ENCODE measurements at places on chromosomes 13 and 19.
A peak's percentile ranks its signal among the peaks of the same experiment; 100 is the strongest.

DNA sequence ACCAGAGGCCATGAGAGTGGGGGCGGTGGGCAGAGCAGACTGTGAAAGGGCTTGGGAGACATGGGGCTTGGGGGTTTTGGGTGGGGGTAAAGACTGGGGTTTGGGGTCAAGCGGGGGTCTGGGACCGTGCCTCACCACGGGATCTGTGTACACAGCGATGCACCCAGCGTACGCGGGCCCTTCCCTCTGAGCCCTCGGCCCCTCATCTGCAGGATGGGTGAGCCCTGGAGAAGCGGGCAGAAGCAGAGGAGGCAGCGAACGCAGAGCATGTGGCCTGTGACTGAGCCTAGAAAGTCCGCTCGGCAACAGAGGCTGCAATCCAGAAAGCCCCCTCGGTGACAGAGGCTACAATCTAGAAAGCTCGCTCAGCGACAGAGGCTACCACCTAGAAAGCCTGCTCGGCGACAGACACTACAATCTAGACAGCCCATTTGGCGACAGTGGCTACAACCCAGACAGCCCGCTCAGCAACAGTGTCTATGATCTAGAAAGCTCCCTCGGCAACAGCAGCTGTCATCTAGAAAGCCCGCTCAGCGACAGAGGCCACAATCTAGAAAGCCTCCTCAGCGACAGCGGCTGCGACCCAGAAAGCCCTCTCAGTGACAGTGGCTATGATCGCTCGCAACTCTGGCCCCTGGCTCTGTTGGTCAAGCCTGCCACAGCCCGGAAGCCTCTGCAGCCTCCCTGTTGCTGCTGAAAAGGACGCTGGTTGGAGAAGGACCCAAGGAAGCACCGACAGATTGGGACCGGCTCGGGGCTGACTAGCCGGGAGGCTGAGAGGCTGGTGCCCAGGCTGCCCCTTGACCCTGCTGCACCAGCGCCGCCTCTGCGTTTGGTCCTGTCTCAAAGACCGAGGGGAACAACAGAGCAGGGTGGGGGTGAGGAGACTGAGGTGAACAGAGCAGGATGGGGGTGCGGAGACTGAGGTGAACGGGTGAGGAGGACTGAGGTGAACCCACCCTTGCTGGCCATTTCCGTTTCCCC is 68.6 kb downstream of the SPACA7 start:
- DNase-seq: no peak

GRCh38 chr19:33395561-33396550 is 22.3 kb downstream of the CEBPG start:
- no peak for DNase-seq

DNA sequence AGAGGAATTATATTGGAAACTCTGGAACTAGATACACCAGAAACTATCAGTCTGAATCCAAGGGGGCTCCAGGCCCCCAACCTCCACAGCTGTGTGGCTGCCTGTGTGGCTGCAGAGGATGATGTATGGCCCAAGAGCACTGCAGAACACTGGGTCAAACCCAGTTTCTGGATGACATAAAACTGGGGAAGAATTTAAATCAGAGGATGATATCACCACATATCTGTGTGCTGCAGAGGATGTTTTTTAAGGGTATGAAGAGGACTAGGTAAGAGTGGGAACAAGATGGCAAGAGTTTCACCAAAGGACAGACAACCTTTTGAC is 226.4 kb downstream of the SUCLA2 start:
- no peak for DNase-seq

DNA sequence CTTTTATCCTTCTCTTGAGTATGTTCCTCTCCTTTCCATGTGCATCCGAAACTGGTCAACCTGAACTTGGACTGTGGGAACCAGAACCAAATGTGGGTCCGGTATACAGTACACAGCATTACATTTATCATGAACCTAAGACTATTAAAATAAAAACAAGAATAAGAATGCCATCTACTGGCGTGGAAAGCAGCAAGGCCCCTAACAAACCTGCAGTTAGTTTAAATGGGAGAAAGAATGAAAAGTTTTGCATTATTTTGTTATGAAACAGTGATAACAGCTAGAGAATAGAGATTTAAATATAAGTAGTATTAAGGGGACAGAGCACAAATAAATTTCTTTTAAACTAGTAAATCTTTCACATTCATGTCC is 159.5 kb downstream of the RBM26 start:
- peak; percentile 25 for DNase-seq

DNA sequence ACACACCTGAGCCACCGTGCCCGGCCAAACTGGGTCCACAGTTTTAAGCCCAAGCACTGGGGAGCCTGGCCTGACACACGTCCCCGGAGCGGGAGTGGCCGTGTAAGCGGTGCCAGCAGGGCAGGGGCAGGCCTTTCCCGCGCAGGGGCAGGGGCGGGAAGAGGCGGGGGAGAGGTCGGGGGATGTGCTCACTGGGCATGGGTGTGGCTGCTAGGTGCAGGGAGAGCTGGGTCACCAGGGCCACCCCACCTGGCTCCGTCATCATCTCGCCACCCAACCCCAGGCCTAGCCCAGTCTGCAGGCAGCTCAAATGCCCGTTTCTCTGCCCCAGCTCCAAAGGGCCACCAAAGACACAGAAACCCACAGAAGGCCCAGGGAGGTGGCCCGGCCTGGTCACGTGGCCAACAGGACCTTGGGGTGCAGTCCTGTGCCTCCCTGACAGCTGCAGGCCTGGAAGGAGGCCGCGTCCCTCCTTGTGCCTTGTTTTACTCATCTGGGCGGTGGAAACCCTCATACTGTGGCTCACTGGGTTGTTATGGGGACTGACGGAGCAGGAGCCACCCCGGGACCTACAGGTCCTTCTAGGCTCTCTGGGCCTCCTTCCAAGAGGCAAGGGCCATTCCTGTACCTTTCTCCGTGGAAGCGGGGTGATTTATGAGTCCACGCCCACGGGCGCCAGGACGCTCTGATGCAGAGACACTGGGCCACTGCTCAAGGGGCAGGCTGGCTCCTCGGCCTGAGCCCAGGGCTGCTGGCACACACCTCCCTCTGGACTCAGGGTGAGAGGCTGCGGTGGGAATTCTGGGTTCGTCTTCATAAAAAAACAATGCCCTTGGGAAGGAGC is 27.7 kb downstream of the MAP2K2 start:
- DNase-seq: no peak

DNA sequence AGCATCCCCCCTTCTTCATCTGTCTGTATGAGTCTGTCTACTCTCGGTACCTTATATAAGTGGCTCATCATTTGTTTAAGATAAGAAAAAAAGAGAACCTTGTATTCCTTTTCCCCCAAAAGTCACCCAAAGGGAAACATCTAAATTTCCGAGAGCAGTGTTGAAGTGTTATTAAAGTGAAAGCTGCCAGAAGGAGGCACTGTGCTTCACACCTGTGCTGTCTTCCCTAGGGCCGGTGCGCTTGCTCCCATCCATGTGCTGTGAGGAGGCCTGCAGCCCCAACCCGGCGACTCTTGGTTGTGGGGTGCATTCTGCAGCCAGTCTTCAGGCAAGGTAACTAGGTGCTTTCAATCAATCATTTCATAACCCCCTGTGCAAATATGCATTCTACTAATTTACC is 97.5 kb downstream of the TNFRSF19 start:
- DNase-seq: no peak

DNA sequence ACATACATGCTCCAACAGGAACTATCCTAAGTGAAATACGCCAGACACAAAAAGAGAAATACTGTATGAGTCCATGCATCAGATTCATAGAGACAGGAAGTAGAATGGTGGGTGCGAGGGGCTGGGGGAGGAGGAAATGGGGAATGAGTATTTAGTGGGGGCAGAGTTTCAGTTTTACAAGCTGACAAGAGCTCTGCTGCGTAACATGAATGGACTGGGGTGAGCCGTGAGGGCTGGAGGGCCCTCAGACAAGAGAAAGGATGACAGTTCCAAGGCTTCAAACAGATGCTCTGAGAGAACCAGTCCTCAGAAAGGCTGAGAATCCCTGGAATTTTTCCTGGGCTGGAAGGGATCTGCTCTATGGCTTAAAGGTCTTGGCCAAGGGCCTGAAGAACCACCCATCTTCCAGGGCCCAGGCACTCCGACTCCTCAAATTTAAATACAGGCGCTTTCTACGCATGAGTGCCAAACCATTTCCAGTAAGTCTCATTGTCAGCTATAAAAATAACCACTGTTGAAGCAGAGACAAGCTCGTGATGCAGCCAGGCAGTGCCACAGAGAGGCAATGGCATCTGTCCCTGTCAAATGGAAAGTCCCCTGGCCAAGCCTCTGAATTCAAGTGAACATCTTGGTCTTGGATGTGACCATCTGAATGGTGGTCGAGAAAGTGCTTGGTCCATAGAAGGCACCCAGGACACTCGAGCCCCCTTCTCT is 17.5 kb downstream of the KLF2 start:
- no peak for DNase-seq

DNA sequence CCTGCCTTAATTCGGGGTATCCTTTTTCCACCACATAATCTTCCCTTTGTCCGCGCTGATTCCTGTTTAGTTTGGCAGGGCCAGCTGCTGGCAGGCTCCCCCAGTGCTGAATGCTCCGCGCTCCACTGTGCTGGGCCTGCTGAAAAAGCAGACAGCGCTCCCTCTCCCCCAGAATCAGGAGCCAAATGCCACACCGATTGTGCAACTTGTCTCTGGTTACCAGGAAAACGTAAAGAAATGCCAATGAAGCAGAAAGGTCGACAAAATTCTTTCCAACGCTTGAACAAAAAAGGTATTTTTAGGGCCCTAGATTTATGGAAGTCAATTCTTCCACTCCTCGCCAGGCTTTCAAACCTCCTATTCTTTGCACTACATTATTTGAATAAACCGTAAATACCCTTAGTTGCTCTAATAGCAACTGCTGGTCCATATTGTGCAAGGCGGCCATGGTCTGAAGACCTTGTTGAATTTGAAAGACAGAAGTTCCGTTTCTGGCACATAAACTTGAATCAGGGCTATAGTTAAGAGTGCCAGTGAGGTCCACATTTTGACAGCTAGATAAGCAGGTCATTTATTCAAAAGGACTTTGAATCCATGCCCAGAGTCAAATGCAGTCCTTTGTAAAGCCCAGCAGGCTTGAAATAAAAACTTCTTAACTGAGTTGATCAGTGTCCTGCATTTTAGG is 206.7 kb upstream of the RFC3 start:
- DNase-seq: no peak

Measured in T47D (cell line).